Airway epithelial cell (primary cell): ENCODE measurements at places on chromosomes 2 and 18. TPM values are rescaled to one million over a fixed set of nuclear protein-coding genes. Genes with fewer than 3 reads are reported as not detected.

DSG4 gene
- 0.05 and 0.07 TPM in 2 replicates for total RNA-seq

C18orf54 gene
- total RNA-seq: 5.4 TPM in 2 replicates

DNAH6 gene
- 0.05 and 0.63 TPM in 2 replicates for total RNA-seq

UGT1A8 gene
- total RNA-seq: 0.37 and 0.56 TPM in 2 replicates

CHRND gene
- total RNA-seq: not detected in 2 replicates

TUBA3E gene
- not detected in 2 replicates for total RNA-seq

IKZF2 gene
- total RNA-seq: 14.9 and 20.2 TPM in 2 replicates

SCYGR4 gene
- not detected in 2 replicates for total RNA-seq

ROCK2 gene
- total RNA-seq: 16.4 and 20.1 TPM in 2 replicates

SEH1L gene
- total RNA-seq: 28.1 and 36.0 TPM in 2 replicates

NYAP2 gene
- total RNA-seq: not detected in 2 replicates

TRAPPC12 gene
- total RNA-seq: 61.6 and 64.5 TPM in 2 replicates

CNTNAP5 gene
- total RNA-seq: not detected in 2 replicates

DAPL1 gene
- 2.5 and 11.3 TPM in 2 replicates for total RNA-seq

CCDC85A gene
- total RNA-seq: not detected in 2 replicates

GCG gene
- total RNA-seq: not detected in 2 replicates

C1GALT1C1L gene
- 0.21 and 2.2 TPM in 2 replicates for total RNA-seq

SFTPB gene
- 0.46 and 0.56 TPM in 2 replicates for total RNA-seq

DTNA gene
- total RNA-seq: 2.8 and 5.1 TPM in 2 replicates

KIF1A gene
- not detected in 2 replicates for total RNA-seq
